ENCODE measurements at places on chromosomes 1 and 21.
A peak's percentile ranks its signal among the peaks of the same experiment; 100 is the strongest.

- DNase-seq = no peak
These were observed 34.4 kb downstream of the ADAMTS1 start for GRCh38 chr21:26810676-26811415.

DNA sequence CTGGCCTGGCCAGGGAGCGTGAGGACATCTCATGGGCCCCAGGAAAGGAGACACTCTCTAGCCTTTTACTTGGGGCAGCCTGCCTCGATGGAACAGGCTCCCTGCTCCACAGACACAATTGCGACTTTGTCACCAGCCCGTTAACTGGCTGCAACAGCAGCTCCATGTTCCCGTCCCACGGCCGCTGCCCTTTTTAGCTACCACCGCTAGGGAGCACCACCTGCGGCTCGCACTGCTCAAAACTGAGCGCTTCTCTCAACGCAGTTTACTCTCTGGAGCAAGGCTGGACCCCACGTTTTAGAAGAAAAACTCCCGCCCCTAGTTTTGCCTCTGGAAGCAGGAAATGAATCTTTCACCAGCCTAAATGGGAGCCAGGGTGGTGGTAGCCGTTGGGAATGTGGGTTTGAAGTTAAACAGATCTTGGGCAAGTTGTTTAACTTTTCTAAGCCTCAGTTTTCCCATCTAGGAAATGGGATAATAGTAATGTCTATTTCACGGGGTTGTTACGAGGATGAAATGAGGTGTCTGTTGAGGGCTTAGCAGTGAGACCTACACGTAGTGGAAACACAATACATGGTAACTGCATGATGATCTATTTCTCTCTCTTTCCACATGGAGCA, 3.5 kb upstream of the LRRC38 start:
- no peak for DNase-seq

GRCh38 chr1:165300400-165300903, 56.1 kb downstream of the LMX1A start:
- DNase-seq = no peak

- no peak for DNase-seq
These were observed 222.1 kb downstream of the LMX1A start for GRCh38 chr1:165134431-165134830.

GRCh38 chr1:19825298-19825697, 10.2 kb upstream of the RNF186 start:
- DNase-seq = no peak

DNA sequence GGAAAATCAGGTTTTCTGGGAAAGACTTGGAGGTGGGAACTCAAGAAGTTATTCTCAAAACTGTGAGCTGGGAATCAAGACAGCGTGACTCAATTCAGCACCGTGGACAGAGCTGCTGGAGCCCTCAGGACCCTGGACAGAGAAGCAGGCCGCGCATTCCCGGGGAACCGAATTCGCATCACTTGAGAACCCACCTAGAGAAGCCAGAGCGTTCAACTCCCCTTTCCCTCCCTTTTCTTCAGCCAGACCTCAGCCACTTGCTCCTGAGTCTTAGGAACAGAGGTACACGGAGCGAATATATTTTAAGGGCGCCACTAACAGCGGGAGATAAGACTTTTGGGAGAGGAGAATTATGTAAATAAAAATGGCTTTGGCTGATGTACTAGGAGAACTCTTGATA, 2.0 kb upstream of the LIN28A start:
- peak; percentile 66 for DNase-seq

GRCh38 chr1:234912548-234913277, 215.9 kb downstream of the TOMM20 start:
- DNase-seq = no peak

DNA sequence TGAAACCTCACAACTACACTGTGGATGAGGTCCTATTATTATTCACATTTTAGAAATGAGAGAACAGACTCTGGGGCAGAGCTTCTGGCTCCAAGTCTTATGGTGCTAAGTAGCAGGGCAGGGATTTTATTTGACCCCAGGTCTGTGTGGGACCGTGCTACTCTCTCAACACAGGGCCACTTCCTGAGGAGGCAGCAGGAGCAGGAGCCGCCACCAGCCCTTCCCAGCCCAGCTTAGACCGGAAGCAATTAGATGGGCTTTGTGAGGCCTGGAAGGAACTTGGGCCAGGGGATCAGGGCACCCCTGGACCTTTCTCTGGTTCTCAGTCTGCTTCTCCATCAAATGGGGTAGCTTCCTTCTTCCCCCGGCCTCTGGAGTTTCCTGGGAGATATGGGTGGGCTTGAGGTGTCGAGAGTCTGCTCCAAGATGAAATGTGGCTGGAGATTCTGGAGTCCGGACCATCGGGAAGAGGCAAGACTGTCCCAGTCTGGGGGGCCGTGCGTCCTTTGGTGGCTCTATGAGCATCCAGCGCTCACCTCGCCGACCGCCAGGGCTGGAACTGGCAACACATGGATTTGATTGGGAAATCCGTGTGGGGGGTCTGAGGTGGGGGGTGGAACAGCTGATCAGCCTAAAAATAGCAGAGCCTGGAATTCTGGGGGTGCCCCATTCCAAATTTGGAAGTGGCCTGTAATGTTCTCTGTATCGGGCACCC, 136.8 kb downstream of the FOXD2 start:
- DNase-seq = no peak

DNA sequence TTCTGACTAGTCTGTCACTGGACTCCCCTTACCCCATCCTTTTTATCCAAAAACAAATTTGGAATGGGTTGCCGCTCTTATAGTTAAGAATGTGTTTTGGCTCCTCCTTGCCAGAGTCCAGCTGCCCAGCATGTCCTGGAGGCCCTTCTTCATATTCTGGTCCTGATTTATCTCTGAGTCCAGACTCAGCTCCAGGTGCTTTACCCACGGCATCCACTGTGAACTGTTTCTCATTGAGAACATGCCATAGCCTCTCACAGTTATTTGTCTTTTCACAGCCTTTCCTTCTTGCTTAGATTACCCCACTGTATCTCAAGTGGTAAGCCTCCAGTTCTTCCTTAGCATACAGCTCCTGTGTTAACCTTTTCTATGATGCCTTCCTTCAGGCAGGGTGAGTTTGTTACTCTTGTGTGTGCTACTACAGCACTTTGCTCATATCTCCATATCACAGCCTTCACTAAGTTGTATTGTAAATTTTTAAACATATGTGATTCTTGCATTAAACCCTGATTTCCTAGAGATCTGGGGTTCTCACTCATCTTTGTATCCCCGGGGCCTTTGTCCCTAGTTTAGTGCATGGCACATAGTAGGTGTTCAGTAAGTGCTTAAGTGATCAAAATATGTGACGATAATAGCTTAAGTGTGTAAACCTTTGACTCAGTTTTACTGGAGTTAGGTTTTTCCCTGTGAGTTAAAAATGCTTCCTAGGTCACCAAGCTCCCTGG, 116.0 kb downstream of the OSBPL9 start:
- no peak for DNase-seq

DNA sequence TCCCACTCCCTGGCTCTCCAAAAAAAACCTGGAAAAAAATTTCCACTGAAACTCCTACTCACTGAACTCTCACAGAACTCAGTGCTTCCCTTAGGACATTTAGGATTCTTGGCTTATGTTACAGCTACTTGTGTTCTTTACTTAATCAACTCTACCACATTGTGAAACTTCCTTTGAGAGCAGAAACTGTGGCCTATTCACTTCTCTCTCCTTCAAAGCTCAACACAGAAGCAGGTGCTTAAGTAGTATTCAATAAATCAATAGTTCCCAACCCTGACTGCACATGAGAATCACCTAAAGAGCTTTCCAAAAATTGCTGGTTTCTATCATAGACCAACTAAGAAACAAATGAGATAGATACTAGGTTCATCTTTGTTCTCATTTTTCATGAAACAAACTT, 67.9 kb upstream of the DMRTA2 start:
- no peak for DNase-seq

- DNase-seq = no peak
These were observed 9.2 kb upstream of the RXRG start for GRCh38 chr1:165454091-165454610.

DNA sequence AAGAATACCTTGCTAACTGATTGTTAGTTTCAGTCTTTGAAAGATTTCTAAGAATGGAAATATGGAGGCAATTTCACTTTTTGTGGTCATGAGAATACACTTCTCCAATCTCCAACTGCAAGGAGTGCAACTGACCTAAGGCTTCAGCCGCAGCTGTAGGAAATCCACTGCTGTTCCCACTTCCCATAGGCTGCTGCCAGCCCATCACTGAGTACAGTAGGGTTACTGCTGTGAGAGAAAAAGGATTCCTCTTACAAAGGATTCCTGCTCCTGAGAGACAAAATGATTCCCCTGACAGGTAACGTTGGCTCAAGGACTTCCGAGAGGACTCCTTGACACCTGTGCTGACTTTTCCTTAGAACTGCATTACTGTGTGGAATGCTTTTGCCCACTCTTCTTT, 87.4 kb downstream of the ADGRL4 start:
- DNase-seq = no peak

DNA sequence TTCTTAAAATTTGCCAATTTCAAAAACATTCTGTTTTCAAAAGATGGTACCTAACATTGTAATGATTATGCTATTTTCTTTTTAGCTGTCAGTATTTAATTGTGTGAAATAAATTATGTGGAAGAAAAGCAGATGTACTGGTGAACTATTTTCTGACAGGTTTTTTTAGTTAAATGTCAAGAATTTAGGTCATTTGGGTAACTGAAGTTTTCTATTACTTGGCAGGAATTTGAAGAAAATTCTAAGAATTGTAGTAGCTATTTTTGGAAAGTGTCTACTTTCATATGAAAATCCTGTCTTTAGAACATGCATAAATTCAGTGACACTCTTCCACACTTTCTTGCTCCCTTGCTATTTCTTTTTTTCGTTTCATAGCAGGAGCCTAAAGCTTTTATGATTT, 28.5 kb upstream of the PTPRC start:
- DNase-seq = no peak

GRCh38 chr21:16742131-16742641, 770.7 kb upstream of the CXADR start:
- no peak for DNase-seq

DNA sequence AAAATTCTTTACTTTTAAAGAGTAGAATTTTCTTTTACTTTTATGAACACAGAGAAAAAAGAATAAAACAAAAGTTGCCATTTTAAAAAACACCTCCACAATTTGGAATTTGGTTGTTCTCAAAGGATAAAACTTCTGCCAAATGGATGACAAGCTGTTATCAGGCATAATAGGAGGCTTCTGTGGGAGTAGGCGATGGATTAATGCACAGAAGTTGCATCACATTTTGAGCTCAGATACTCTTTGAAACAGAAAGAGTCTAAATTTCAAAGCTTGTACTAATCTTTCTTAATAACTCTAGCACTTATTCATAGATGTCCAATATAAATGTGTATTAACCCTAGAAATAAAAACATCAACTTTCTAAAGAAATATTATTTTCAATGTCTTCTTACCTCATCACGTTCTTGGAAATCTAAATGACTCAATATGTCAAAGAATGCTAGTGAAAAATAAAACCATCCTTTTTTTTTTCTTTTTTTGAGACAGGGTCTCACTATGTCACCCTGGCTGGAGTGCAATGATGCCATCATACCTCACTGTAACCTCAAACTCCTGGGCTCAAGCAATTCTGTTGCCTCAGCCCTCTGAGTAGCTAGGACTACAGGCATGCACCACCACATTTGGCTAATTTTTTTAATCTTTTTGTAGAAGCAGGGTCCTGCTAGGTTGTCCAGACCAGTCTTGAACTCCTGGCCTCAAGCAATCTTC, 112.8 kb upstream of the USP25 start:
- DNase-seq = no peak

- DNase-seq = no peak
These were observed 32.1 kb upstream of the PAXBP1 start for GRCh38 chr21:32803651-32804050.

- DNase-seq = no peak
These were observed 134.0 kb upstream of the IRF2BP2 start for GRCh38 chr1:234743791-234744611.

- DNase-seq = no peak
These were observed 24.4 kb downstream of the RC3H1 start for GRCh38 chr1:173997791-173998190.

GRCh38 chr21:36613059-36613458, 85.9 kb upstream of the SIM2 start:
- DNase-seq = no peak

DNA sequence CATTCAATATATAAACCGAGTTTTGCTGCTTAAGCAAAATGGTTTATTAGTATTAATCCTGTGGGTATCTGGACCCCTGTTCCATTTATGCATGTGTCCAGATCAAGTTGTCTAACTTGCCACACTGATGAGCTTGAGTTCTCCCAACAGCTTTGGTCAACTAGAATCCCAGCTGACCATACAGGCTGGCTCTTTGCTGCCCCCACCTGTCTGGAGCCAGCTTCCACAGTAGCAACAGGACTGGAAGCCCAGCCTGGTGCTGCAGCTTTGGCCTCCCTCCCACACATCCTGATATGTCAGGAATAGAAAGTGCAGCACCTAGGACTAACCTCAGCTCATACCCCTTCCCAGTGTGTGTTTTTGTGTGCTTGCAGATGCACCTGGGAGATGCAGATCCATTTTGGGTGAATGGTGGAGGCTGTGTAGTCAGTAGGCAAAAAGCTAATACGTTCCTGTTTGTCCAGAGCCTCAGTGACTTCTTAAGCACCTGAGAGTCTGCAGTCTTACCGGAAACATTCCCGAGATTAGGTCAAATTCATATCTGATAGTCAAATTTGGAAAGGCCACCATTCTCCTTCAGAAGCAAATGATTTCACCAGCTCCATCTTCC, 40.9 kb upstream of the BEND5 start:
- DNase-seq = no peak

- no peak for DNase-seq
These were observed 82.2 kb upstream of the ABCD3 start for GRCh38 chr1:94335950-94336349.

DNA sequence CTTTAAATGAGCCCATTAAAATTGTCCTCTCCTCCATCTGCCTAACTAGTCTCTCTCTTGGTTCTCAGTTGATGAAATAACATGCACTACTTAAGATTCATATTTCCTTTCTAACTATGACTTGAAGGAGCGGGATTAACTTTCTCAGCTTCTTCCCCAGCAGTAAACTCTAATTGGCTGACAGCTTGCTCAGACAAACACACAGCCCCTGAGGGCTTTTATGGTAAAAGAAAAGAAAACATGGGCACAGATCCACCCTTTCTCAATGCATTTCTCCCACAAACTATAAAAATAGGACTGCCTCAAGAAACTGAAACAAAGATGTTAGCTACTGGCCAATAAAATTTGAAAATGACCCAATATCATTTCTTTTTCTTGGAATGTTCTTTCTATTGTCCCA, 703.1 kb downstream of the ADGRL2 start:
- no peak for DNase-seq

- DNase-seq = no peak
These were observed 194.8 kb downstream of the EIF4G3 start for GRCh38 chr1:20981915-20982314.
